ENCODE measurements at places on chromosomes 5 and 9.

GRCh38 chr9:94135222-94135621 lies 51.0 kb downstream of the PTPDC1 start:
- DNase-seq: no peak

DNA sequence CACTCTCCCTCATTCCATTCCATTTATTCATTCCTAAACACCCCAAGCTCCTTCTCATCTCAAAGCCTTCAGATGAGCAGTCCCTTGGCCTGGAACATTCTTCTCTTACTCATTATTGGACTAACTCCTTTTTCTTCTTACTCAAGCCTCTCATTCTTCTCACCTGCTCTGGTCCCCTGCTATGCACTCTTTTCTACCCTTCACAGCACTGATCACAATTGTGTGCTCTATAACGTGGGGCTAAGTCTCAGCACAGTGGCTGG lies 212.4 kb downstream of the MAPKAP1 start:
- no peak for DNase-seq

DNA sequence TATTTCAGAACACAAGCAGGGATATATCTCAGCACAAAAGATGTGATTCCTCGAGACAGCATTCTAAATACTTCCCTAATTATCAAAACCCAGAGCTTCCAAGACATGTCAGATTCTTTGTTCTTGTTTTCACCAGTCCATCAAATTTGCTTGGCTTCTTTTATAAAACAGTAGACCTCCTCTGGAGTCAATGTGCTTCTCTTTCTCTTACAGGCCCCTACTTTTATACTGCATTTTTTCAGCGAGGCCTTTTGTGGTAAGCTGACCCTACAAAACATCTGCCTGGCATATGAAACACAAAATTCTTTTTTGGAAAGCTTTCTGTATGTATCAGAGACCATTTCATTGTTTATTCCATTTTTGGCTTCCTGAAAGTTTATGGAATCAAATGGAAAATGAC lies 81.8 kb downstream of the ARSB start:
- no peak for DNase-seq

GRCh38 chr9:112033237-112034215 lies 136.9 kb downstream of the UGCG start:
- no peak for DNase-seq

- peak; percentile 54 for DNase-seq
Measured at GRCh38 chr9:78357165-78357873, 60.4 kb downstream of the PSAT1 start.

DNA sequence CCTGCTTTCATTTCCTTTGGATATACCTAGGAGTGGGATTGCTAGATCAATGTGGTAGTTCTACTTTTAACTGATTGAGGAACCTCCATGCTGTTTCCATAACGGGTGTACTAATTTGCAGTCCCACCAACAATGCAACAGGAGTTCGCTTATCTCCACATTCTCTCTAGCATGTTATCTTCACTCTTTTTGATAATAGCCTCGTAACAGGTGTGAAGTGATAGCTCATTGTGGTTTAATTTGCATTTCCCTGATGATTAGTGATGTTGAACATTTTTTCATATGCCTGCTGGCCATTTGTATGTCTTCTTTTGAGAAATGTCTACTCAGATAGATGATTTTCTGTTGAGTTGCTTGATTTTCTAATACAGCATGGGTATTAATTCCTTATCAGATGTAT lies 142.2 kb downstream of the ZNF462 start:
- no peak for DNase-seq

DNA sequence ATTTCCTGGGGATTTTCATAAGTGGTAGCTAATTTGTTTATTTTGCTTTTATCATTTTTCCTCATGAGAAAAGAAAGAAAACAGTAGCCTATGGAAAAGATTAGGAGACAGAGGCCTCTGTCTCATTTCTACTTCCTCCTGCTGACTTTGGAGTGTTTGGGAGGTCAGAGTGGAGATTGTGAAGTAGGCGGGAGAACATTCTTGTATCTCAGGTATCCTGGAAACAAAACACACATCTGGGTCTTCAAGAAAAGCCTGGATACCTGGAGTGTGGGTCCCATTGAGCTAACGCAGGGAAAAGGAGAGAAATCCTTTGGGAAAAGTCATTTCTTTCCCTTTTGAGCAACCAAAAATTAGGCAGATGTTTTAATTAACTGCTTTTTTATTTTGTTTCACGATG lies 161.5 kb upstream of the DMAC1 start:
- no peak for DNase-seq

- peak; percentile 84 for DNase-seq
Measured at GRCh38 chr9:136093346-136093986, 1.6 kb downstream of the NACC2 start.

DNA sequence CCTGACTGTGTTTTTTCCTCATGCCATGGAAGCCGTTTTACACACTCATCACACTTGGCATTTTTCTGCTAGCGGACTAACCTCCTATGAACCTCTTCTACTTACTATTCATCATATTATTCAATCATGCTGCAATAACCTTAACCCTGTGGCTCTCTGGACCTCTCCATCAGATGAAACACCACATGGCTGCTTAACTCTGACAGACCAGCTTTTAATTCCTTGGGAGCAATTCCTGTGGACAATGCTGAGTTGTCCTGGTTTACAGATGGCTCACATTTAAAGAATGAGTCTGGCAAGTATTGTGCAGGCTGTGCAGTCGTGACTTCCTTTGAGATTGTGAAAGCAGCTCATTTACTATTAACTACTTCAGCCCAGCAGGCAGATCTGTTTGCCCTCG lies 9.0 kb downstream of the OR1J1 start:
- no peak for DNase-seq

DNA sequence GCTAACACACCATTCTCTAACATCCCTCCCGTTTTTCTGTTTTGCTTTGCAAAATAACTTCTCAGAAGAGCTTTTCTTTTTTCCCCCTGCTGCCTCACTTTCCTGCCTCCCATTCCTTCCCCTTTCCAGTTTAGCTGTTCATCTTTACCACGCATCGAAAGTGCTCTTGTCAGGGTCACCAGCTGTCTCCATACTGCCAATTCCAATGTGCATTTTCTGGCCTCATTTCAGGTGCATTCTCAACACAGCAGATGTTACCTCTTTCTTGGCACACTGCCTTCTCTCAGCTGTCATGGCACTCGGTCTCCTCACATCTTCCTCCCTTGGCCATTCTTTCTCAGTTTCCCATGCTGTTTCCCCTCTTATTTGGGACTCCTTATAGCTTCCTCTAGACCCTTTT lies 9.5 kb downstream of the ARSK start:
- no peak for DNase-seq

DNA sequence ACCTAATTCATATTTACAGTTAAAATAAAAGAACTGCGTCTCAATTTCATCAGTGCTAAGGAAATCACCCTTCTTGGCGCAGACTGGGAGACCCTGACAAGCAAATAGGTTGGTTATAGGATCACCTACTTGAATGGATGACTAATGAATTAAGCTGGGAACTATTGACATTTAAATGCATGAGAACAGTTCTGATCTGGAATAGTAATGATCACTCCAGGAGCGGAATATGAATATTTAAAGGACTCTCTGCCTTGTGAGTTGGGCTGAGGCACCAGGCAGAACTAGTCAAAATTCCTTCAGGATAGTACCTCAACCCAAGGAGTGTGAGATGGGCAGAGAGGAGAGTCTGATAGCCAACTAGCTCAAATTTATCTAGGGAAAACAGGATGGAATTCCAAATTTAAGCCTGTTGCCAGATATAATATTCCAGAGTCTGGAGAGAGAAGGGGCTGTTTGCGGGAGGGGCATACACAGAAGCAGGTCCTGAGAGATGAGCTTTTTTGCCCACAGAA lies 364.4 kb downstream of the CSNK1G3 start:
- no peak for DNase-seq

DNA sequence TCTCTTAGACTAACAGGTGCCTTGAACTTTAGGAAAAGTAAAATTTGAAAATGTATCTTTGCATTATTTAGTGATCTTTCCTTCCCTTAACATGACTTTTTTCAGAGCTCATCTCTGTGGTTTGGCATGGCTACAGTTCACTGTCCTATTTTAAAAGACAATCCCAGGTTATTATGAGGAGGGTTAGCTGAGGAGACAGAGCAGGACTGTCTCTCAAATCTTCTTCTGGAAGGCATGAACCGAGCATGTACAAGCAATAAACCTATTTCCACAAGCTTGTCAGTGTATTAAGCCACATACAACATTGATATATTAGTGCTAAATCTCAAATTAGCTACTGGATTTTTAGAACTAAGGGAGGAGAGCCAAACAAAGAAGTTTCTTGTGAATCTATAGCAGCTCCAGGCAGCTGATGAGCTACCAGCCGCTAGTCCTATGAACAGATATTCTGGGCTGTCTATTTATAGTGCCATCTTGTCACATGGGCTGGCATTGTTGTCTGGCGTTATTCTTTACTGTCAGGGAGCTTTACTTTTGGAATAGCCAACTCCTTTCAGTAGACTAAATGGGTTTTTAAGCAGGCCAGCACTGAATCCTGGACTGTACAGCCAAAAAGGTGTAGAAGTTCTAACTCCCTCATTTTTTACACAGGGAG lies 171.2 kb upstream of the ACTBL2 start:
- no peak for DNase-seq

DNA sequence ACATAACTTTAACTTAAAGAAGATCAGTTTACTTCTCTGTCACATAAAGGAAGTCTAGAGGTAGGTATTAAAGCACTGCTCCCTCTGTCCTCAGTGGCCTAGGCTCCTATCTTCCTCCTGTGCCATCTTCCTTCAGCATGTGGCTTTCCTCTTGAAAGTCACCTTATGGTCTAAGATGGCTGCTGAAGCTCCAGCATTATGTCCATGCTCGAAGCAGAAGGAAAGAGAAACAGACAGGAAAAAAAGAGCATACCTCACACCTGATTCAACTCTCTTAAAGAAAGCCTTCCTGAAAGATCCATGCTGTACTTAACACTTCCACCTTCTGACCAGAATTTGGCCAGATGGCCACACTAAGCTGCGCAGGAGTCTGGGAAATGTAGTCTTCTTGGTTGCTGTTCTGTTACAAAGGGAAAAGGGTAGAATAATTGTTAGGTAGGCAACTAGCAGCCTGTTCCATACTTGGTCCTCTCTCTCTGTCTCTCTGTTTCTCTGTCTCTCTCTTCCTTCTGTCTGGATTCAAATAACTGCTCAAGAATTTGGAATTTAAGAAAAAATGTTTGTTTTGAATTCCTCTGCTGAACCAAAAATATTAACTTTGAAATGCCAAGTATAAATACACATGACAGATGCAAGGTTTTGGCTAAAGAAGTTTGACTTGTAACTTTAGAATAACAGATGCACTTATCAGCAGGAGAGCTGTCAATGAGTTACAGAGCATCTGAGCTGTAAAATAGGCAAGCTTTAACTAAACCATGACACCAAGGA lies 16.0 kb downstream of the TMEM174 start:
- peak; percentile 39 for DNase-seq

- DNase-seq: no peak
Measured at GRCh38 chr9:4691795-4692194, 12.4 kb downstream of the CDC37L1 start.

GRCh38 chr9:76687861-76688391 lies 76.3 kb upstream of the PCA3 start:
- no peak for DNase-seq

- no peak for DNase-seq
Measured at GRCh38 chr5:619444-619843, 7.3 kb downstream of the CEP72 start.

DNA sequence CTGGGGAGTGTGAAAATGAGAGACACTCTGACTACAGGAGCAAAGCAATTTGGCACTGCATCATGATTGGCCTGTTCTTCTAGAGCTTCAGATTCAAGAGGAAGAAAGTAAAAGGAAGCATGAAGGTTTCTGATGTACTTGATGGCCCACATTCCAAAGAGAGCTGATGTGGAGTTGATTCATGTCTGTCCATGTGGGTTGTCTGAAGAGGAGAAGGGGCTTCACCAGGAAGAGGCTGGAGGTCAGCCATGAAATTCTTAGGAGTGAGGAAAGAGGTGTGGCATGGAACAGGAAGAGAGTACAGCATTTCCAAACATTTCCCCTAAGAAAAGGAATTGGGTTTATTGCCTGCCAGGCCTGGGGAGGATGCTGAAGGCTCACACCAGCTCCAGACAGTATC lies 70.7 kb downstream of the PTCD2 start:
- no peak for DNase-seq

DNA sequence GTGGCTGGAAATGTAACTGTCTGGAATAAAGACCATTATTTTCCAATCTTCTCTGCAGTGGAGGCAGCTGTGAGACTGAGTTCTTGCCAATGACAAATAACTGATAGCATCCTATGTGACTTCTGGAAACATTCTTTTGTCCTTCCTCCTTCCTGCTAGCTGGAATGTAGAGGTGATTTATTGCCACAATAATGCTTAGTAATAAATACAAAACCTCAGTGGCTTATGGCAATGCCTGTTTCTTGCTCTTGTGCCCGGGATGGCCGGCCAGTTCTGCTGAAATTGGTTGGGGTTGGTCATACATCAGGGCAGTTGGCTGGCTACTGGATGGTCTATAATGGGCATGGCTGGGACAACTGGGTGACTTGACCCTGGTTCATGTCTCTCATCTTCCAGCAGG lies 12.2 kb upstream of the TEX48 start:
- no peak for DNase-seq

DNA sequence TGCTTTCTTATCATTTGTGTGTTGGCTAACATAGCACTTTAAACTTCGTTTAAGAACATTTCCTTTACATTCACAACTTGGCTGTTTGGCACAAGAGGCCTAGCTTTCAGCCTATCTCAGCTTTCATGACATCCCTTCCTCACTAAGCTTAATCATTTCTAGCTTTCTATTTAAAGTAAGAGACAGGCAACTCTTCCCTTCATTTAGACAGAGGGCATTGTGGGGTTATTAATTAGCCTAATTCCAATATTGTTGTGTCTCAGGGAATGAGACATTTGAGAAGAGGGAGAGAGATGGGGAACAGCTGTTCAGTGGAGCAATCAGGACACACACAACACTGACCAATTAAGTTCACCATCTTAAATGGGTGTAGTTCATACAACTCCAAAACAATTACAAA lies 51.0 kb upstream of the OR2K2 start:
- DNase-seq: no peak

GRCh38 chr5:82376307-82376706 lies 98.2 kb upstream of the RPS23 start:
- DNase-seq: no peak

DNA sequence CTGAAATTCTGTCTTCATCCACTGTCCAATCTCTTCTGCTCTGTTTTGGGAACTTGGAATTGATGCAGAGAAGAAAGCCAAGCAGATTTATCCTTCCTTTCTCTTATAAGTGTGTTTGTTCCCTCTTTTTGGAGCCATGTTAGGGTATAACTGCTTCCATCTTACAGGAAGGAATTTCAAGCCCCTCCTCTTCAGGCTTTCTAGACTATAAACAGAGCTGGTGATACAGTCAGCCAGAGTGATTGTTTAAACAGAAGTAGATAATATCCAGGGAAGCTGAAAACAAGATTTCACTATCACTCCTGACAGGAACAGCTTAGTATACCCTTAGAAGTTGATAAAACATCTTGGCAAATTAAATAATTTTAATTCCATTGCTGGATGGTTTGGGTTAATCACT lies 102.1 kb upstream of the DMRT1 start:
- DNase-seq: no peak
